ENCODE measurements at places on chromosomes 2 and 18. TPM values are rescaled to one million over a fixed set of nuclear protein-coding genes. Genes with fewer than 3 reads are reported as not detected.
A peak's percentile ranks its signal among the peaks of the same experiment; 100 is the strongest.

Gene FBXO15
- total RNA-seq, result 0.13 TPM

DNA sequence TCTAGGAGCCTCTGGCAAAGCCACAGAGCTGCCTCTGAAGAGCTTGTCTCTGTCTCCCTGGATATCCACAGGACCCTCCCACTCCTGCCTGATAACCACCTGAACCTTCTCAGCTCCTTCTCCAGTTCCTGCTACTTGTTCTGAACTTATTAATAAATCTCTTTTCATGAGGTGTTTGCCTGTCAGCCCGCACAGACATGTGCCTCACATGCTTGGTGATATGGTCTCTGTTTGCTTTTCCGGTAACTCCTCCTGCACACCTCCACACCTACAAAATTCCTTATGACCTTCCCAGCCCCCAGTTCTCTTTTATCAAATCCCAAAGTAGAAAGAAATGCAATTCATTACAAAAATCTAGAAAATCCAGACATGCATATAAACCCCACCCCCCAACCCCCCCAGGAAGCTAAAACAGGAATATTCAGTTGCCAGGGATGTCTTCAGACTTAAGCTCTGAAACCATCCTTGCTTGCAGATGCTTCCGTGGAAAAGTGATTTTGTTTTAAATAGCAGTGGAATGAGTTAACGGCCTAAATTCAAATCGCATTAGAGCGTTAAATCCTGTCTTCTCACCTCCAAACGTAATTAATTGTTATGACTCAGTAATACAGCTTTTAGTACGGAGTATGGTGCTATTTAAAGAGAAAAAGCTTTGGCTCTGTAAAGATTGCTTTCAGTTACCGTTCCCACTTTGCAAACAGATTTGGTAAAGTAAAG is 2.1 kb upstream of the PID1 start:
- no peak for DNase-seq

- DNase-seq, result no peak
Measured at GRCh38 chr18:13265911-13266217, 47.3 kb downstream of the LDLRAD4 start.

GRCh38 chr2:19458427-19459003 is 100.1 kb upstream of the OSR1 start:
- no peak for DNase-seq

Gene KLHL29
- 2.2 TPM for total RNA-seq

DNA sequence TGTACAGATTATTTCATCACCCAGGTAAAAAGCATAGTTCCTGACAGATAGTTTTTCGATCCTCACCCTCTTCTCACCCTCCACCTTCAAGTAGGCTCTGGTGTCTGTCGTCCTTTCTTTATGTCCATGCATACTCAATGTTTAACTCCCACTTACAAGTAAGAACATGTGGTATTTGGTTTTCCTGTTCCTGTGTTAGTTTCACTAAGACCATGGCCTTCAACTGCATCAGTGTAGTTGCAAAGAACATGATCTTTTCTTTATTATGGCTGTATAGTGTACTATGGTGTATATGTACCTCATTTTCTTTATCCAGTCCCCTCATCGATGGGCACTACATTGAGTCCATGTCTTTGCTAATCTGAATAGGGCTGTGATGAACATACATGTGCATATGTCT is 184.2 kb downstream of the KCNJ3 start:
- no peak for DNase-seq

Gene EMX1
- not detected for total RNA-seq

DNA sequence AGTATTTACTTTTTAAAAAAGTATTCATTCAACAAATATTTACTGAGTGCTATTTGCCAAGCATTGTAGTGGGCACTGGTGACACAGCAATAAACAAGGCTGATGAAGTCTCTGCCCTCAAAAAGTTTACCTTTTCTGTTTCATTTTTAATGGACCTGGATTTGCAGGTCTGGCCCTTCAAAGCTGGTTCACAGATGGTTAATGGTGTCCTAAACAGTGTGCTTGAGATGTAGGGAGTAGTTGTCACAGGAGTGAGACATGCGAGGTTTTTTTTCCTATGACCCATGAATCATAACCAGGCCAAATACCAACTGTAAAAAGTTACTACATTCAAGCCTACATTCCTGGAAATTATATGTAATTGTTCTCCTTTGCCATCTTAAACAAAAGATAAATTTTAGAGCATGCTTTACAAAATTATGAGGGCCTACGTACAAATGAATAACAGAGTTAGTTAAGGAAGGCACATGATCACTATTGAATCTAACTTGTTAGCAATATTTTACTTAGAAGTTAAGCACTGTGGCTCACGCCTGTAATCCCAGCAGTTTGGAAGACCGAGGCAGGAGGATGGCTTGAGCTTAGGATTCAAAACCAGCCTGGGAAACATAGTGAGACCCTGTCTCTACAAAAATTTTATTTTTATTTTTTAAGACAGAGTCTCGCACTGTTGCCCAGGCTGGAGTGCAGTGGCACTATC is 223.9 kb downstream of the MBD5 start:
- peak; percentile 6 for DNase-seq

DNA sequence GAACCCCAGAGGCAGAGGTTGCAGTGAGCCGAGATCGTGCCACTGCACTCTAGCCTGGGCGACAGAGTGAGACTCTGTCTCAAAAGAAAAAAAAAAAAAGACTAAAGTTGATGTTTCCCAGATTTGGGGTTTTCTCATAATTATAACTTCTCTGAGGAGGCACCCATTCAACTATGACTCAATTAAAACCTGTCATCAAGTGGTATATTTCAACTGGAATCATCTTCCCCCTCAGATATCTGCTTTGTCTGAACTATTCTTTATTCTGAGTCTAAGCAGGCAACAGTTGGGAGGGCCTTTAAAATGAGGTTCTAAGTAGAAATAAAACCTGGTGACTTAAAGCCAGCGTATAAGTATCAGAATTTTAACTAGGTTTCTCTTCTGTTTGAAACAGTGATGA is 88.5 kb downstream of the PTRHD1 start:
- DNase-seq, result no peak

Gene COL6A3
- 6.6 TPM for total RNA-seq

Gene DLX1
- not detected for total RNA-seq

- no peak for DNase-seq
Measured at GRCh38 chr2:163604941-163605555, 130.8 kb downstream of the FIGN start.

GRCh38 chr2:33207151-33207740 is 260.5 kb downstream of the LTBP1 start:
- DNase-seq, result no peak

- DNase-seq, result no peak
Measured at GRCh38 chr18:59911600-59911999, 11.8 kb downstream of the PMAIP1 start.

DNA sequence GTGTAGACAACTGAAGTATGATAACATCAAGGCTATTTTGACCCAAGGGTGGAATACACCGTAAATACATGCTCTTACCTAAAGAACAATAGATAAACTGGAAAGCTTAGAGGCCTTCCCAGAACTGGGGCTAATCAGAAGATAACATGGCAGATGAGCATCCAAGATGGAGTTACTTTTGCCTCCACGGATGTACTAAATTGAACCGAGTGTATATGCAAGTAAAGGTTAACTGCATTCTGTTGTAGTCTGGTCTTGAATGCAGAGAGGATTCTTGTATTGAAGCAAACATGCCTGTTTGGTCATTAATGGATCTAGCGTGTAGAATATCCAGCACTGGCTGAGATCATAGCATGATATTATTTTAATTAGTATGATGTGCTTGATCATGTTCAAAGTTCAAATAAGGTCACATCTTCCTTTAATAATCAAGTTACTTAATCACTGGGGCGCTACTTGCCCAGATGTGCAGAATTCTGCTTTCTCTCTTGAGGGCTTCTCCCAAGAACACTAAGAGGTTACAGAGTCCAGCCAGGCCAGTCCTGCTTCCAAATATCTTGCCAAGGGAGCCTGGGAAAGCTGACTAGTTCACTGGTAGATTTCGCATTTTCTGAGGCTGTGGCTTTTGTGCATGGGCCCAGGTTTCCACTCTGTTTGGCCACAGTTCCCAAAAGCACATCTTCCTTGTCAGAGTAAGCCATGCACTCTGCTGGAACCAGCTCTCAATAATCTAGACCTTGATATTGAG is 37.5 kb upstream of the ACSL3 start:
- DNase-seq, result no peak

DNA sequence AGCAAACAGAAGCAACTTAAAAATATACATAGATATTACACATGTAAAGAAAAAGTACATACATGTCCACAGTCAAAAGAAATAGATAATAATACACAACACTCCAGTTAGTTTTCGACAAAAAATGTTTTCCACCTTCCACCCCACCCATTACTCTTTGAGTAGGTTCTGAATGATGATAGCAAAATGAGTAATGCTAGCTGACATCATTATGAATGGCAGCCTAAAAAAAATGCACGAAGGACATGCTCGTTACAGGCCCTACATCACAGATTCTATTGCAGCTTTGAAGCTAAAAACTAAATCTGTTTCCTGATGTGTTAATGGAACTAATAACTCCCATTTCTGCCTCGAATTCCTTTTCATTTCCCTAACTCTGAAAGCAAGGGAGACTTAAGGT is 578.7 kb upstream of the NETO1 start:
- DNase-seq, result no peak

DNA sequence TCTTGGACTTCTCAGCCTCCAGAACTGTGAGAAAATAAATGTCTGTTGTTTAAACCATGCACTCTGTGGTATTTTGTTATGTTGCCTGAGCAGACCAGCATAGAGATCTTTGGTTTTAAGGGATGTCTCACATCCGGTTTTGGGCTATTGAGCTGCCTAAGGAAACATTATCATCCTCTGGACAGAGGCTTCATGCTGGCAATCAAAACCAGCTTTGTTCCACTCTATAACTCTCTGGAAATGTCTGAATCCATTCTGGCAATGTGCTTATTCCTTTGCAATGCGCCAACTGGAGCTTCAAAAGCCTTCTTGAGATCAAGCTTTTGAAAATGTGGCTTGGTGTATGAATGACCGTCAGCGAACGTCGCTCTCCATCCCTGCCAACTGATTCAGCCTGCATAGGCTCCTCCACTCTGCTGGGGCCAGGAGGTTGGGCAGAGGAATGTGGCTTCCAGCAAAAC is 183.6 kb upstream of the MGAT5 start:
- no peak for DNase-seq

- peak; percentile 97 for DNase-seq
Measured at GRCh38 chr18:55988537-55988936, 400.5 kb upstream of the TCF4 start.

- DNase-seq, result no peak
Measured at GRCh38 chr2:224263571-224264043, 138.3 kb downstream of the FAM124B start.

DNA sequence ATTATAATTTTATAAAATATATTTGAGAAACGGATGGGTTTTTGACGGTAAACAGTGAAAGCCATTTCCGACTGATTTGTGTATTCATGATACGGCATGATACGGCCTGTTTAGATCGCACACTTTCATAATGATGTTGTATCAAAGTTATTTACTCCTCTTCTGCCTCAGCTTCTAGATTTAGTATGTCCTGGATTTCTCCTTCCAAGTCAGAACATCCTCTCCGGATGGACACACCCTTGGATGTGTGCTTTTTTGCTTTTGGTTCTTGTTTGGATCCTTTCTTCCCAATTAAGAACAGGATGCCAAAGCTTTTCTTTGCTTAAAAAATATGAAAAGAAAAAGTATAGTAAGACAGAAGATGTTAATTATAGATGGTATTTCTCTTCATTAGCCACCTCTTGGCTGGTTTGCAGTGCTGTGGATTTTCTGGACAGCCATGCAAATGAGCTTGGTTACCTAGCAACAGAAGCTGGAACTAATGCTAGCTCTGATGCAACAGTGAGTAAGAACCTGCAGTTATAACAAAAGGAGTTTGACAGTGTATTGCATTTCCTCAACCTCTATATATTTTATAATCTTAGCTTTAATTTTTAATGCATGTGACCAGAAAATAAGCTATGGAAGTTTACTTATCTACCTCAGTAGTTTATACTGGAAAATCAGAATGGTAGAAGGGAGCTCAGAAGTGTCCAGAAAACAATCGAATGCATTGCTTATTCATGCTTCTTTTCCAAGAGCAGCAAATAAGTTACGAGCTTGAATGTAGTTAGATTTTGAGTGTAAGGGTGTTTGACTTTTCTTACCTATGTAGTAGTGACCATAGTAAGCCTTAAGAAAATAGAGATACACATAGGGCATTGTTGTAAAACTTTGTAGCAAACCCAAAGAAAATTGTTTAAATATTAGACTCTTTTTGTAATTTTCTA is 27.9 kb downstream of the RMND5A start:
- peak; percentile 48 for DNase-seq

- no peak for DNase-seq
Measured at GRCh38 chr2:161044921-161045320, 115.3 kb upstream of the TANK start.

DNA sequence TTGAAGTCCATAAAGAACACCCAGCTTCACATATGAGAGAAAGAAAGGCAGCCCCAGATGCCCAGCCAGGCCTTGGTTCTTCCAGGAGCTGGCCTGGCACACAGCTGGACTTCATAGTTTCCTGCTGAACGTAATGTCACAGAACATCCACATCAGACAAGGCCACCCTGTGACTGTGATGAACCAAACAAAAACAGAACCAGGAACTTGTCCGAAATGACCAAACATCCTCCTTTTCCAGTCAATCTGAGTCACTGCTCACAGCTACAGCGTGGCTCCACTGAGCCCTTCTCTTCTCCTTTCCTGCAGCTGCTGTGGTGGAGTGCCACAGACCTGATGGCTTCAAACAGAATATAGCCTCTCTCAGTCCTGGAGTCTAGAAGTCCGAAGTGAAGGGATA is 45.4 kb upstream of the PAPOLG start:
- DNase-seq, result peak; percentile 61

Gene ALPG
- total RNA-seq, result not detected

GRCh38 chr2:143205106-143205764 is 76.0 kb downstream of the ARHGAP15 start:
- no peak for DNase-seq

DNA sequence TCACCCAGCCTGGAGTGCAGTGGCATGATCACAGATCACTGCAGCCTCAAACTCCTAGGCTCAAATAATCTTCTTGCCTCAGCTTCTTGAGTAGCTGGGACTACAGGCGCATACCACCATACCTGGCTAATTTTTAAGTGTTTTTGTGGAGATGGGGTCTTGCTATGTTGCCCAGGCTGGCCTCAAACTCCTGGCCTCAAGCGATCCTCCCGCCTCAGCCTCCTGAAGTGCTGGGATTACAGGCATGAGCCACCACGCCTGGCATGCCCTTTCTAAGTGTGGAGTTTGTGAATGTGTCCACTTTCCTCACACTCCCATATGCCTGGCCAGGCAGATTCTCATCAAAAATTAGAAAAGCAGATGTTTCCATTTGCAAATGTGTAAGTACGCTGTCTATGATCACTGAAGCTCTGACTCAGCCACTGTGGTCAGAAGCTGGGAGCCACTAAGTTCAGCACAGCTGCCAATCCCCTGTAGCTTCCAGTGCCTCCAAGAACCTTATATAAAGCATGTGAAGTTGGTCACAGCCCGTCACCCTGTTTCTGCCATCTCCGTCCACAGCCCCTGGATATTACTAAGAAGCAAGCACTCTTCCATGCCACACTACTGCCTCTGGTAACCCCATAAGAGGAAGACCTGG is 155.4 kb downstream of the FAM210A start:
- DNase-seq, result no peak

All from dermis microvascular lymphatic vessel endothelial cell (primary cell).